Stimulated activated naive B cell treated with anti-CD40 and anti-IgM and Interleukin-4, amounts not matched to agents 10 μg/mL and 1 μg/mL and 100 μg/mL, for 72 hours (primary cell): ENCODE measurements at places on chromosomes 4 and X.

GRCh38 chr4:80900908-80901307, 129.6 kb upstream of the BMP3 start:
- DNase-seq: no peak

DNA sequence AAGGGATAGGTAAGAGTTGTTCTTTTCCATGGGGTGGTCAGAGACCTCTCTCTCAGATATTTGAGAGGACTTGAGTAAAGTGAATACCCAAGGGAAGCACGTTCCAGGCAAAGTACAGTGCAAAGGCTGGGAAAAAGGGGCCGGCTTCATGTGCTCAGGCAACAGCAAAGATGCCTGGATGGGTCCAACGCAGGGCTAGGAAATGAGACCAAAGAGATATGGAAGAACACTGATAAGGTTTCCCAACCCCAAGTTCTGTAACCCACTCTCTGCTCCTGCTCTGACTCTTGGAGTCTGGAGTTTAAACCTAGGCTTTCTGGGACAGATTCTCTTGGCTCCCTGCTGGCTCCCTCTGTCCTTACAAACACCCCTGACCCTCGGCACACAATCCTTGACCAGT, 36.2 kb upstream of the PROM1 start:
- DNase-seq: no peak

DNA sequence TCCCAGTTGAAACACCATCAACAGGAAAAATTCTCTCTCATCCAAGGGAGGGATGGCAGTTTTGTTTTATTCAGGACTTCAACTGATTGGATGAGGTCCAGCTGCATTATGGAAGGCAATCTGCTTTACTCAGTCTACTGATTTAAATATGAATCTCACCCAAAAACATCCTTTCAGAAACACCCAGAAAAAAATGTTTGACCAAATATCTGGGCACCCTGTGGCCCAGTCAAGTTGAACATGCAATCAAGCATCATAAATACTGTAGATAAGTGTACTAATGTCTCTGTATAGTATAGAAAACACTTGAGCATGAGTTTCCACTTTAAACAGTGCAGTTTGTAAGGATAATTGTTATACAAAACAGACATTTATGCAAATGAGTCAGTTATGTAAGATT, 753.2 kb downstream of the ARAP2 start:
- DNase-seq: no peak

- no peak for DNase-seq
Measured at GRCh38 chr4:78299565-78299972, 242.4 kb downstream of the FRAS1 start.

GRCh38 chrX:140608111-140608510, 101.4 kb upstream of the LINC00632 start:
- DNase-seq: no peak

- DNase-seq: no peak
Measured at GRCh38 chr4:99687120-99687519, 29.5 kb upstream of the C4orf54 start.

- DNase-seq: no peak
Measured at GRCh38 chrX:23789386-23790154, 6.6 kb downstream of the SAT1 start.

- DNase-seq: no peak
Measured at GRCh38 chrX:46759645-46759974, 692 bp upstream of the SLC9A7 start.

DNA sequence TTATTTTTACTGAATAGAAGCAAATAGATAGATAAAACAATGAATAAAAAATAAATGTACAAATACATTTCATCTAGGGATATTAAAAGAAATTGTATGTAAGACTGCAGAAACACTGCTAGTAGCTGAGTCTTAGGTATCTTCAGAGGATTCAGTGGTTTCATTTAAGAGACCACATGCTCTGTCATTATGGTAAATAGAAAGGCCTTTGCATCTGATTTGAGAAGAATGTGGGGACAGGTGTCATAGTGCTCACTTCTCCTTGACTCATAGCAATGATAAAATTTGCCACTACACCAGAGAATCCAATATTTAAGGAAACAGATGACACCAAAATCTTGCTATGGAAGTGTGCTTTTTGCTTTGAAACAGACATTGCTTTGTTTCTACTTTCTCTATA, 59.8 kb upstream of the PPP1R2C start:
- no peak for DNase-seq

DNA sequence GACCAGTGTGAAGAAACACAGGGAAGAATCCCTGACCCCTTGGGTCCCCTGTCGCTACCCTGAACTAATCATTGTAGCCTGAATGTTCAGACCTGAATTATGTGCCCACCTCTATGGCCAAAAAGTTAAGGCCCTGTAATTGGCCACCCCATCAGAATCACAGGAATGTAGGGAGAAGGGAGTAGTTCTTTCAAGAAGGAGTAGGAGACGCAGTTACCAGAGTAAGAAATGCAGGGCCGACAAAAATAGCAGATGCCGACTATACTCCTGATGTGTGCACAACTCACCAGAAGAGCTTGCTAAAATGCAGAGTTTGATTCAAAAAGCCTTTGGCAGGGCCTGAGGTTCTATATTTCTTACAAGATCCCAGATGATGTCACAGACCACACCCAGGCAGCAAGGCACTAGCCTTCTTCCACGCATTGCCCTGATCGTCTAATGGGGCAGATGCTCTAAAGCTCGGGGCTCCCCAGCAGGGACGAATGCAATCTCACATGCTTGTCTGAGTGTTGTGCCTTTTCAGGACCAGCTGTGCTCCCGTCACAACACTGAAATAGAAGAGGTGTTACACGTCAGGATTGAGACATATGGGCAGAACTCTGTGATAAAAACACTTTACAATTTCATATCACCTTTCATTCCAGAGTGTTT, 161.0 kb upstream of the FAM241A start:
- no peak for DNase-seq

GRCh38 chr4:71070015-71070414, 76.6 kb downstream of the DCK start:
- no peak for DNase-seq

GRCh38 chr4:15550491-15550890, 80.8 kb downstream of the CC2D2A start:
- no peak for DNase-seq

GRCh38 chrX:122788216-122788615, 395.9 kb upstream of the GRIA3 start:
- no peak for DNase-seq

DNA sequence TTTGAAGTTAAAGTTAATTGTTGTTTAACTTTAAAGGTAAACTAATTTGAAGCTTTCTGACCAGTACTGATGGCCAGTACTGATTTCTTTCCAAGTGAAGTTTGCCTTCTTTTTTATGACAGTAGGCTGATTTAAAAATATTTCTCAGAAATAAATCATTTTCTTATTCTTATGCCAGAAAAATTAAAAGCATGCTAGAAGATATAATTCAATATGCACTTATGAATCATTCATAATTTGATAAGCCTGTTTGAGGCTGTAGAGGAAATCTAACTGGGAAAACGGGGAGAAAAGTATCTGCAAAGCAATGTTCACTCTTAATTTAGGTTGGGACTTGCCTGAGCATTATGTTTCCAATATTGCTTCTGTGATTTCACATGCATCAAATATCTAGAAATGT, 1112.0 kb upstream of the INTU start:
- no peak for DNase-seq

- DNase-seq: no peak
Measured at GRCh38 chrX:155666741-155667140, 54.0 kb upstream of the TMLHE start.

DNA sequence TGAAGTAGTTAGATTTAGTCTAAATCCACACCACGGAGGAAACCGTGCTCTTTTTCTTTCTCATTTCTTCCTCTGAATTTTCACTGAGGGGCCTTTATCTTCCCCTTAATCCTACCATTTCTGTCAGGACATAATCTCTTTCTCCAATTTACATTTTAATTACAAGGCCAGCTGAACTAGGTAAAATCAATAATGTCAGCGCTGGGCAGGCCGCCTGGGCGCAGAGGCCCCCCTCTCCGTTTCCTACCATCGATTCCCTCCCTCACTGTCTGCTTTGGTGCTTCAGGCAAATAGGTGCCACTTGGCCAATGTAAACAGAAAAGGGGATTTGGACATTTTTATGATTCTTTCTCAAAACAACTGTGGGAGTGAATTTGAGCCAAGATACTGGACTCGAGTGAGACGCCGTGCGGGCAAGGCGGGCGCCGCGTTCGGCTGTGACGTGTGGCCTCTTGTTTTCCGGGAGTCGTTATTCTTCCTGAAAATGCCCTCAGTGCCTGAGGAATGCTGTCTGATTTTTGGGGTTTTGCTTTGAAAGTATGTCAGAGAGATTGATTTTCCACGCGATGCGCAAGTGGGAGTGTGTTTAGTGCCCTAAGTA, 22.6 kb downstream of the UVSSA start:
- no peak for DNase-seq

DNA sequence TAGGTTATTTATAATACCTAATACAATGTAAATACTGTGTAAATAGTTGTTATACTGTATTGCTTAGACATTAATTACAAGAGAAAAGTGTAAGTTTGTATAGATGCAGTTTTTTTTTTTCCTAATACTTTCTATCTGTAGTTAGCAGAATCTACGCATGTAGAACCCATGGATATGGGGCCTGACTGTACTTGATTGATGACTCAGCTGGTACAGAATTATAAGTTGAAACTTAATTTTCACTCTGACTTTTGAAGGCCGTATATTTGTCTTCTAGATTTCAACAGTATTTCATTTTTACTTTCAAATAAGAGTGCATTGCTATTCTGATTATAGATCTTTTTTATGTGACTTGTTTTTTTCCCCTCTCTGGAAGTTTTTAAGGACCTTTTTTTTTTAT, 30.8 kb upstream of the NDUFC1 start:
- no peak for DNase-seq

GRCh38 chr4:114964026-114964425, 149.4 kb downstream of the NDST4 start:
- DNase-seq: no peak

- no peak for DNase-seq
Measured at GRCh38 chr4:121633653-121634052, 63.1 kb downstream of the ANXA5 start.

DNA sequence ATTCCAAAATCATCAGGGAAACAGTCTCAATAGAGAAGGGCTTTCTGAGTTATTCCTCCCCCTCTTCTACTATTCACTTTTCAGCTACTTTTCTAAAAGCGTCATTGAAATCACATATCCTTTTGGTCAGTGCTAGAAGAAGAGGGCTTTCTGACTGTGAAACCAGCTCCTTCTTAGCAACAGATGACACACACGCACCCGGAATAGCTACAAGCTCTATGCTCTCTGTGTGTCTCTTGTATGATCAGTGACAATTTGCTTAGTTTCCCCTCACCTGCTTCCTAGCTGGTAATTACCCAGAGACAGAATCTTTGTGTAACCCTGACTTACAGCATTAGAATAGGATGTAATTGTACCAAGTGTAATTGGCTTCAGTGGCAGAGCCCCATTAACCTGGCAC, 268.1 kb upstream of the SLITRK2 start:
- DNase-seq: no peak
